AG08395 (cell line): ENCODE measurements at places on chromosomes 16 and 17.

GRCh38 chr17:73265646-73266640, 4.3 kb upstream of the CPSF4L start:
- DNase-seq: no peak

DNA sequence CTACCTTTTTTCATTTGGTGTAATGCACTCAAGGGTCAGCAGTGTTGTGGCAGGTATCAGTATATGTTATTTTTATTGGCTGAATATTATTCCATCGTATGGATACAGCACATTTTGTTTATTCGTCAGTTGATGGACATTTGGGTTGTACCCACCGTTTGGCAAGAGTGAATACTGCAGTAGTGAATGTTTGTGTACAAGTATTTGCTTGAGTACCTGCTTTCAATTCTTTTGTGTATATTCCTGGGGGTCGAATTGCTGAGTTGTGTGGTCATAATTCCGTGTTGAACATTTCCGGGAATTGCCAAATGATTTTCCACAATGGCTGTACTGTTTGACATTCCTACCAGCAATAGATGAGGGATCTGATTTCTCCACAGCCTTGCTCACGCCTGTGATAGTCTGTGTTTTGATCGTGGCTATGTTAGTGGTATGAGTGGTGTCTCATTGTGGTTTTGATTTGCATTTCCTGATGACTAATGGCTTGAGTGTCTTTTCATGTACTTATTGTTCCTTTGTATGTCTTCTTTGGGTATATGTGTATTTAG, 108.4 kb downstream of the OR1D5 start:
- peak; percentile 77 for DNase-seq

- DNase-seq: peak; percentile 45
Observed at GRCh38 chr17:73142872-73143381, 21.9 kb upstream of the SSTR2 start.

GRCh38 chr16:58048494-58049231, 23.1 kb downstream of the MMP15 start:
- DNase-seq: no peak
